ENCODE measurements at places on chromosomes 7 and 10.

DNA sequence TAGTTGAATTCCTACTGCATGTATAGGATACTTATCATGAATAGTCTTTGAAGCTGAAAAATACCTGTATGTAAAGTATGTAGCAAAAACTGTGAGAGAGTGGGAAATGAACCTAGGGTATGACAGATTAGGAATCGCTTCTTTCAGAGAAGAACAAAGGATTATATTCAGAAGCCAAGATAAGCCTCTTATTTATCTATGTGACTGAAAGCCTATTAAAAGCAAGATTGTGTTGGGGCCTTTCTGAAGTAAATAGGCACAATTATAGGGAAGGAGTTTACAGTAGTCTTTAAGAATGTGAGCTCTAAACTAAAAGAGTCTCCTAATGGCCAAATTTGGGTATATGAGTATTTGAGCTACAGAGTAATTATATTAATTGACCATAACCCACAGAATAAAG, 102.1 kb downstream of the MTERF1 start:
- no peak for DNase-seq

GRCh38 chr10:121822180-121822579, 105.7 kb downstream of the ATE1 start:
- no peak for DNase-seq

DNA sequence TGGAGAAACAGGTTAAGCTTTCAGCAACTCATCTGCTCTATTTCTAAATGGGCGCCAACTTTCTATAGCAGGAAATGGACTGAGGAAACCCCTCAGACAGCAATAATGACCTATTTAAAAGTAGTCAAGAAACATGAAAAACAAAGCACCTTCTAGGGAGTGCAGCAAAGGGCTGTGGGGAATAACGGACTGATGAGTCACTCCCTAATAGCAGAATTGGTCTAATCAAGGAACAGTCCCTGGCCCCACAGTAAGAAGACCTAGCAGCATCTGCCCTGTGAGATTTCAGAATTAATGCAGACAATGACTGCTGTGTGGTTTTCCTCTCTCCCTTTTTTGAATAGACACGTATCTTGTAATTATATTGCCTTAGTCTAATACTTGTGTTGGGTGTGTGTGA, 602.9 kb downstream of the IPMK start:
- no peak for DNase-seq

DNA sequence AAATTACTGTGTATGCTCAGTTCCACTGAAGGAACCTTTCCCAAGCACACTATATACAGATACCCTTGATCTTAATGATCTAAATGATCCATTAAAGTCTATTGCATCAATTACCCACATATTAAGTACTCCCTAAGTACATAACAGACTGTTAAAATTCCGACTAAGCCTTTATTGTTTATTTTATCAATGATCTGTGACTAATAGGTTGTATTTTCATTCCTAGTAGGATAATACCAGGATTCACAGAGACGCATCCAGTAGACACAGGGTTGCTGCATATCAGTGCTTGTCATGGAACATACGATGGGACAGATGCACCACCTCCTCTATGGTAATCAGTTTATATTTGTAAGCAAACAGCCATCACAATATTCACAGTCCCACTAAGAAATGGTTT, 159.6 kb upstream of the SLC26A5 start:
- no peak for DNase-seq

- DNase-seq = no peak
Observed at GRCh38 chr10:114920459-114920858, 17.5 kb upstream of the TRUB1 start.

- DNase-seq = no peak
Observed at GRCh38 chr7:146479040-146479439, 362.4 kb downstream of the CNTNAP2 start.

DNA sequence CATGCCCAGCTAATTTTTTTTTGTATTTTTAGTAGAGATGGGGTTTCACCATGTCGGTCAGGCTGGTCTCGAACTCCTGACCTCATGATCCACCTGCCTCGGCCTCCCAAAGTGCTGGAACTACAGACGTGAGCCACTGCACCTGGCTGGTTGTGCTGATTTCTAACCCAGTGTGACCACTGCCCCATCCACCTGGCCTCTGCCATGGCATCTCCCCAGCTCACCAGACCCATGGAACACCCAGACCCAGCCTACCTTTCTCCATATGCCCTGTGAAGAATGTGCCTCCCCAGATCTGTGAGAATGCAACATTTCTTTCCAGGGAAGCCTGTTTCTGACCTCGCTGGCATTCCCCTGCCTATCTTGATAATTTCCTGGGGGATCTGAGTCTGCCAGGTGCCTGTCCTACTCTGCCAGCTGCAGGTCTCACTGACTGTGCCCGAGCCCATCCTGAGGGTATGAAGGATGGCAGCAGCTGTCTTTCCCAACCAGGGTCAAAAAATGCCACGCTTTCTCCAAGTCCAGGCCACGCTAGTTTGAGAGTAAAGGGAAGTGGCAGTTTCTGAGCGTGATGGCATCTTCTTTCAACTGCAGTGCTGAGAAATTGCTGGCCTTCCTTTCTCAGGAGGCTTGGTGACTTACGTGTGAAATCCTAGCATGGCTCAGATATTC, 324.4 kb upstream of the ZNF32 start:
- DNase-seq = no peak

DNA sequence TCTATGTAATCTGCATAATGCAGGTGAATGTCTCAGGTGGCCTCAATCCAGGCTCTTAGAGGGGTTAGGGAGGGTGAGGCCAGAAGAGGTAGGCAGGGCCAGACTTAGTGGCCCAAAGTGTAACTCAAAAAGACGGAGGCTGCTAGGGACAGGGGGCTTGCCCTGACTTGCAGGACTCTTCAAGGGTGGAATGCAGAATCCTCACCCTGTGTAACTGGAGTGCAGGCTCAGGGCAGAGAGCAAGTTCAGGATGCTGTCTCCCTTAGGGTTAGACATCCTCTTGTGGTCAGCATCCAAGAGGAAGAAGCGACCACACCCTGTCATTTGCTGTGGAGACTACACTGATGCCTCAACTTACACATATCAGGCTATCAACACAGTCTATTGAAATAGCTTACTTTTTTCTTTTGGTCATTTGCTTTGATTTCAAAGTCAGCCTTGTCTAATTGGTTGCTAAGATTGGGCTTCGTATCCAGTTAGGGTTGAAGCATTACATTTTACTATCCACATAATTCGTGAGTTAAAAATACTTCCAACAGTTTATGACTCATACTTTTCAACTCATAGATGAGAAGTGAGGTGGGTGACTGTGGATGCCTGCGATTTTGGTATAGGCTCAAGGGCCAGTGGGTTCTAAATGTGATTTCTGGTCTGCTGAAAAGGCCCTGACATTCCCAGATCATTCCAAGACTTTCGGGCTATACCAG, 563.6 kb downstream of the SUGCT start:
- DNase-seq = no peak

GRCh38 chr7:111666260-111666659, 104.0 kb upstream of the IMMP2L start:
- no peak for DNase-seq

DNA sequence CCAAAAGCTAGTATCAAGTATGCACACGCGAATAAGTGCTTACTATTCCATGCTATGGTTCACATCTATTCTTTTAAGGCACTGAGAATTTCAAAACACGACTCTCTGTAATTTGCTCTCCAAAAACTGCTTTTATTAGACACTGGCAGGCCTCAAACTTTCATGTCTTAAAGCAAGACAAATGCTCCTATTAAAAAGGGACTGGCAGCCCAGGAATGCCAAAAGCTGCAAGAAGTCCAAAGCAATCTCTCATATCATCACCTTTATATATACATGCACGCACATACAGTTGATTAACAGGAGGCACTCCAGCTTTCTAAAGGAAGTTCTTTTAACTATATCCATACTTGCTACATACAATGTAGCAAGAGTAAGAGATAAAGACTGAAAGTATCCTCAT, 34.8 kb downstream of the UBE2H start:
- no peak for DNase-seq

GRCh38 chr7:12623885-12624498, 53.5 kb downstream of the SCIN start:
- DNase-seq = no peak

- DNase-seq = no peak
Observed at GRCh38 chr10:28089467-28089866, 90.6 kb upstream of the ODAD2 start.

DNA sequence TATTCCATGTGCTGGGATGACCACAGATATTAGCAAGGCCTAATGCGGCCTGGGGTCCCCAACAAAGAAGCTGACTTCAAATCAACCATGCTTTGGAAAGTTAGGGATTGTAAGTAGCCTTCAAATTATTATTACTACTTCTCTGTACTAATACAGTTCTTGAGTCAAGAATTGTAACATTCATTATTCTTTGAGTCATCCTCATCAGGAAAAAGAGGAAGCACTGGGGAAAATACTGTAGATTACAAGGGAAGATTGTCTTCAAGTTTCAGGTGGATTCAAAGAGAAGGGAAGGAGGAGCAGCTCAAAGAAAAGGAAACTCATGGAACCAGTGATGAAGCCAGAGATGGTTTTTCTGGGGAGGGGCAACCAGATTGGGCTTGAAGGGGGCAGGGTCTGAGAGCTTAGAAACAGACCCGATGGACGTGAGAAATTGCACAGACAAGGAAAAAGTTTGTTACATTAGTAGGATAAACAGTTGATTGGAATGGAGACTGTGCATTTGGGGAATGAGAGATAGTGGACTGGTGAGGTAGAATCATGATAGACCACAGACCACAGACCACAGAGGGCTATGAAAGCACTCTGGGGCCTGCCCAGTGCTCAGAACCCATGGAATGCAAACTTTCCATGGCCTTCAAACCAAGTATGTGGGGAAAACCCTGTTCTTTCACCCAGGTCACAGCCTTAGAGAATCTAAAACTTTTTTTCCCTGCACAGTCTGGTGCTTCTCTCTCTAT, 209.9 kb downstream of the ZNF365 start:
- no peak for DNase-seq

DNA sequence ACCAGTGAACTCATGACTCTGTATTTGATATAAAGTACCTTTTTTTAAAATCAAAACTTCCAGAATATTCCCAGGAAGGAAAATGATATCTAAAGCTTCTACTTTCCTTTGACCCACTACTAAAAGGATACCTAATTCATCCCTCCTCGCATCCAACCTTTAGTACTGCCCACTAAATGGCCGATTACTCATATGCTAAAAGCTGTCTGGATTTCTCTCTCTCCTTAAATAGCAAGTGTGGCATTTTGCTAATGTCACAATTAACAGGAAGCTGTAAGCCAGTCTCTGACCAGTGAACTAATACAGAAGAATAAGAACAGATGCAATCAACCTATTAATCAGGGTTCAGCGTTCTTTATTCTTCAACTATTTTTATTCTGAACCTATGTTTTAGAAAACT, 59.0 kb downstream of the DNAJB9 start:
- DNase-seq = no peak

DNA sequence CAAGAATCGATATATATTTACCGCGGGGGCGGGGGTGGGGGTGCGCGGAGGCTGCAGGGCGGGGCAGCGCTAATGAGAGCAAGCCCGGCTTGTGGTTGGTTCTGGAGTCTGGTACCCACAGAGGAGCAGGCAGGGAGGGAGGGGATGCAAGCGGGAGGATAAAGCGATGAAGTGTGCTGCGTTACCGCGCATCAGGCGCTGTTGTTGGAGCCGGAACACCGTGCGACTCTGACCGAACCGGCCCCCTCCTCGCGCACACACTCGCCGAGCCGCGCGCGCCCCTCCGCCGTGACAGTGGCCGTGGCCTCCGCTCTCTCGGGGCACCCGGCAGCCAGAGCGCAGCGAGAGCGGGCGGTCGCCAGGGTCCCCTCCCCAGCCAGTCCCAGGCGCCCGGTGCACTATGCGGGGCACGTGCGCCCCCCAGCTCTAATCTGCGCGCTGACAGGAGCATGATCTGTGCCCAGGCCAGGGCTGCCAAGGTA, at the start of gene HECW1:
HECW1 (plus strand) TSS at position 189 of the 482 bp plus-strand sequence. CDS start 131,259 bp downstream, outside the sequence.
- DNase-seq = no peak

DNA sequence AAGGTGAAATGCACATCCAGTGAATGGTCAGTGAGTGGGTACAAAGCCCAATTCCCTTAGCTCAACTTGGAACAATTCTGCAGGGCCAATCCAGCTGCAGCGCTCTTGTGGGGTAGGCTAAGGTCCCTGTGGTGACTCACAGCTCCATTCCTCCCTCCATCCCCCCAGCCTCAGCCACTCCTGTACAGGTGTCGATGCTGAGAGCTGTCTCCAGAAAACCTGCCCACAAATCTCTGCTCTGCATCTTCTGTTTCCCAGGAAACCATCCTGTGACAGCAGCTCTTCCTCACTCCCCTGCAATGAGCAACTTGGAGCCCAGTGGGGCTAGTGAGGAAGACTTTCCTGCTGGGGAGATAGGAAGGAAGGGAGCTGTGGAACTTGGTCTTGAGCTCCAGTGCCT, 244.7 kb upstream of the GPR26 start:
- DNase-seq = no peak

GRCh38 chr7:141654551-141654950, 47.4 kb downstream of the DENND11 start:
- DNase-seq = peak; percentile 54

DNA sequence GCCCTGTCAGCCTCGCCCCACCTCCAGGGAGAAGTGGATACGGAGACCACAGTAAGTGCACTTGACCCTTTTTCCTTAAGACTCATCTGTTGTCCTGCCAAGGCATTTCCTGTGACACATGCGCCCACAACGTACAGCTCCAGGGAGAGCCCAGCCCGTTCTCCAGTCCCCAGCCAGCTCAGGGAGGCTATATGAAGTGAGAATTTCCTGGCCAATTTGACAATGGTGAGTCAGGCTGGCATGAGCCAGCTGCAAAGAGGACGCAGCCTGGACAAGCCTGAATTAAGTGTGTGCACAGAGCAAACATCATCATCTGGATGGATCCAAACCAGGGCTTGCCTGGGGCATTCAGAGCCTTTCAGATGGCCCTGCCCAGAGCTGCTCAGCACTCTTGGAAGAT, 244.8 kb downstream of the KCNMA1 start:
- DNase-seq = no peak

GRCh38 chr10:1369665-1370064, 313.5 kb downstream of the WDR37 start:
- DNase-seq = no peak

GRCh38 chr7:134741907-134742635, 37.4 kb upstream of the CALD1 start:
- DNase-seq = no peak

DNA sequence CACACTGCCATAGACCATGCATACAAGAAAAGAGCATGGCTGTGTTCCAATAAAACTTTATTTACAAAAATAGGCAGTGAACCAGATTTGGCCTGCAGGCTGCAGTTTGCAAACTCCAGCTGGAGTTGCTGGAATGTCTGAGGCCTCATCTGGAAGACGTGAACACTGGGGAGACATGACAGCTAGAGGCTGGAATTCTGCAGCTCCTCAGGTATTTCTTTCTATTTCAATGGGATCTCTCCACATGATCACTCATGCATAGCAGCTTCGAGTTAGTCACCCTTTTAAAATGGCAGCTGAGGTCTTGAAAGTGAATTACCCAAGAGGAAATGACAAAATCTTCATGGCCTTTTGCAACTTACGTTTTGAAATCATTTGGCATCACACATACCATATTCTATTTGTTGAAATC, 52.6 kb upstream of the BET1 start:
- DNase-seq = no peak

GRCh38 chr10:120573355-120573754, 116.3 kb downstream of the PLPP4 start:
- DNase-seq = no peak

All from memory B cell (primary cell).